ENCODE measurements at places on chromosomes 3 and 15.

DNA sequence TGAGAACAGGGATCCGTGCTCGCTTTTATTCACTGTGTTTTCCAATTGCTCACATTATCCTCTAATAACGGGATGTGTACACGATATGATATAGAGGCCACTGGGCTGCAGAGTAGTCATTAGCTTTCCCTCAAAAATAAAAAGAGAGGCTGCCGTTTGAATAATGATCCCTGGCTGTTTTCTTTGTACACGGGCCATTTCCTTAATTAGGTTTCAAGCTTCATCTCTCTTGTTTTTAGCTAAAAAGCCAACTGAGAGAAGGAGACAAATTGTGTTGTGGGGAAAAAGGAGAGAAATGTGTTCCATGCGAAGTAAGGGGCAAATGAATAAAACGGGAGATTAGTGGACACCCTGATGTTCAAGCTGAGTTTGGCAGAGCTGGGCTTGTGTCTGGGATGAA, 174.2 kb downstream of the CACNA2D3 start:
- DNase-seq: no peak

DNA sequence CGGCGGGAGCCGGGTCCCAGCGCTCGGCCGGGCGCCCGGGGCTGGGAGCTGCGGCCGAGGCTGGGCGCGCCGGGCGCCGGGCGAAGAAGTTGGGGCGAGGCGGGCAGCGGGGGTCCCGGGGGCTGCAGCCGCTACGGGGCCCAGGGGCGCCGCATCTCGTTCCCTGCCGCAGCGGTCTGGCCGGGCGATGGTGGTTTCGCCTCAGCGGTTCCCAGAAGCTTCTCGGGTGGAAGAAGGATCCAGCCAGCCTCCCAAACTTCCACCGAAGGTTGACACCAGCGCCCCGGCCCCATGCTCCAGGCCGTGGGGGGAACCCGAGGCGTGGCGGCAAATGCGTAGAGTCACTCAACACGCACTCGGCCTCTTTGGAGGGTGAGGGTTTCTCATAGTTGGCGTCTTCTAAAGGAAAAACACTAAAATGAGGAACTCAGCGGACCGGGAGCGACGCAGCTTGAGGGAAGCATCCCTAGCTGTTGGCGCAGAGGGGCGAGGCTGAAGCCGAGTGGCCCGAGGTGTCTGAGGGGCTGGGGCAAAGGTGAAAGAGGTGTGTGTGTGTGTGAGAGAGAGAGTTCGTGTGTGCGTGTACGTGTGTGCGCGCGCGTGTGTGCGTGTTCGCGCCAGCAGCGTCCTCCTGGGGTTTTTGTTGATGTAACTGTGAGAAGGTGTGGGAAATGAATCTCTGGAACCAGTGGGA, 940 bp downstream of the BOC start:
- peak; percentile 85 for DNase-seq

GRCh38 chr15:49383266-49383665, 39.8 kb upstream of the FGF7 start:
- DNase-seq: no peak

GRCh38 chr15:74787251-74788041, 5.6 kb downstream of the CSK start:
- DNase-seq: peak; percentile 80

GRCh38 chr3:38843898-38844297, 27.9 kb upstream of the SCN10A start:
- DNase-seq: no peak

GRCh38 chr3:49131040-49131439, 1.8 kb downstream of the LAMB2 start:
- no peak for DNase-seq

DNA sequence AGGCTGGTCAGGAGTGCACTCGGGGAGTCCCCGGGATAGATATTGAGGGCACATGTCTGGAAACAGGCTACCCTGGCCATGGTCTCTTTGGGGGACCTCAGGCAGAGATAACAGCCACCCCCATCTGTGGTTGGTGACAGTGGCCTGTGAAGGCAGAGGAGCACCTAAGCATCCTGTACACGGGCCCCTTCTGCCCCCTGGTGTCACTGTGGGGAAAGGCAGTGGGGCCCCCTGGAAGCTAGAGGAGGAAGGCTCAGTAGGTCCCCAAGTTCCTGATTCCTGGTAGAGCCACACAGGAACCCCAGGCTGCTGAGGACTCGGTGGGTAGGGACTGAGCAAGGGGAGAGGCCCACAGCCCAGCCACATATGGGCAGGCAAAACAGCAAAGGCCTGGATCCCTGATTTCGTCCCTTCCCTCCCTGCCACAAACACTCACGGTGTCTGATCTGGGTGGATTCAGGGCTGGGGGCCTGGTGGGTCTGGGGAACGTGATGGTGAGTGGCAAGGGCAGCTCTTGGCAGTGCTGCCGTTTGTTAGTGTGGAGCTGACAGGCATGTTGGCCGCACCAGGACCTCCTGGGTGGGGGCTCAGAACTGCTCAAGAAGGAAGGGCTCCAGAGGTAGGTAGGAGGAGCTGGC, 14.1 kb upstream of the CXCR6 start:
- peak; percentile 79 for DNase-seq

DNA sequence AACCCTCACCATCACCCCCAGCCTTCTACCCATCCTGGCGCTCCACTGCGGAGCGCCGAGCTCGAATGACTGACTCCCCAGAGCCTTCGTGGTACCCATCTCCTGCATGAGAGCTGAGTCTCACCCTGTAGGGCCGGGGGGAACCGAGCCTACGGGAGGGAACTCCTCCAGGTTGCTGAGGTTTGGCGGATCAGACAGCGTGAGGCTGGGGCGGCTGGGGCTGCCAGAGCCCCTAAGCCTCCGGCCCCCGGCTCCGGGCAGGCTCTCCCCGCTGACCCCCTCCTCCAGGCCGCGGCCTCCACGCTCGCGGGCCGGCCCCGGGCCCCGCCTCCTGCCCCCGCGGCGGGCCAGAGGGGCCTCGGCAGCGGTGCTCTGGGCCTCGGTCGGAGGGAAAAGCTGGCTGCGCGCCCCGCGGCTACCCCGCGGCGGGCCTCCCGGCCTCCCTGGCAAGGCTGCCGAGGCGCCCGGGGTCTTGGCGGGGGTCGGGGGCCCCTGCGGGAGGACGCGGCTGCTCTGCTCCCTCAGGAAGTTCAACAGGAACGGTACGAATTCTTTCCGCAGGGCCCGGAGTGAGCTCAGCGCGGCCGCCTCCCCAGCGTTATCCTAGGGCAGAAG, 643 bp downstream of the CDAN1 start:
- peak; percentile 75 for DNase-seq

DNA sequence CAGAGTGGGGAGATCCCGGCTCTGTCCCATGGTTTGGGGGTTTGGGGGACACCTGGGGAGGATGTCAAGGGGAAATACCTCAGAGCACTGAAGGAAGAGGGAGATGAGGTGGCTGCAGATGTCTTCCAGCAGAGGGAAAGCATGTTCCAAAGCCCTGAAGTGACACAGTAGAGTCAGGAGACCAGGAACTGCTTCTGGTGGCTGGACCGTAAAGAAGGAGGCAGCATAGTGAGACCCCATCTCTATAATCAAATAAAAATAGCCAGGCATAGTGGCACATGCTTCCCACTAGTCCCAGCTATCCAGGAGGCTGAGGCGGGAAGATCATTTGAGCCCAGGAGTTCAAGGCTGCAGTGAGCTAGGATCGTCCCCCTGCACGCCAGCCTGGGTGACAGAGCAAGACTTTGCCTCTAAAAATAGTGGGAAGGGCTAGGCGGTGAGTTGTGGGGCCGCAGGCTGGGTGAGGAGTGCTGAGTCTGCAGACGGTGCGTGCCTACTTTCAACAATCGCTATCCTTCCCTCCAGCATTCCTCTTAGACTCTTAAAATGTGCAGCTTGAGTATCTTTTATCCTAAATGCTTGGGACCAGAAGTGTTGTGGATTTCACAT, 26.2 kb downstream of the HES1 start:
- DNase-seq: no peak

- peak; percentile 41 for DNase-seq
Observed at GRCh38 chr3:127479449-127479848, 111.1 kb downstream of the TPRA1 start.

Data from iPS-NIHi11 (cell line).